AG10803 (cell line): ENCODE measurements at places on chromosomes 6 and 20.
A peak's percentile ranks its signal among the peaks of the same experiment; 100 is the strongest.

- no peak for DNase-seq
These were observed 126.0 kb upstream of the TENT5A start for GRCh38 chr6:81878479-81878878.

- peak; percentile 43 for DNase-seq
These were observed 14.9 kb upstream of the FAM210B start for GRCh38 chr20:56343861-56344381.

GRCh38 chr6:64290867-64291266 lies 655.3 kb downstream of the PHF3 start:
- no peak for DNase-seq

DNA sequence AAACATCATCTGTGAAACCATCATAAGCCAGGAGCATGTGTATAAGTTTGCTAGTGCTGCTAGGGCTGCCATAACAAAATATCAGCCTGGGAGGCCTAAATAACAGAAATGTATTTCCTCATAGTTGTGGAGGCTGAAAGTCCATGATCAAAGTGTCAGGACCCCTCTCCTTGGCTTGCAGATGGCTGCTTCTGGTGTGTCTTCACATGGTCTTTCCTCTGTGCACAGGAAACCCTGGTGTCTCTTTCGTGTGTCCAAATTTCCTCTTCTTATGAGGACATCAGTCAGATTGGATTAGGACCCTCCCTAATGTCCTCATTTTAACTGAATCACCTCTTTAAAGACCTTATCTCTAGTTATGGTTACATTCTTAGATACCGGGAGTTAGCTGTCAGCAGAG lies 6.2 kb upstream of the CITED2 start:
- no peak for DNase-seq

- DNase-seq: no peak
These were observed 327.6 kb upstream of the ARID1B start for GRCh38 chr6:156449569-156449968.

- no peak for DNase-seq
These were observed 24.8 kb upstream of the PBOV1 start for GRCh38 chr6:138242987-138243592.

DNA sequence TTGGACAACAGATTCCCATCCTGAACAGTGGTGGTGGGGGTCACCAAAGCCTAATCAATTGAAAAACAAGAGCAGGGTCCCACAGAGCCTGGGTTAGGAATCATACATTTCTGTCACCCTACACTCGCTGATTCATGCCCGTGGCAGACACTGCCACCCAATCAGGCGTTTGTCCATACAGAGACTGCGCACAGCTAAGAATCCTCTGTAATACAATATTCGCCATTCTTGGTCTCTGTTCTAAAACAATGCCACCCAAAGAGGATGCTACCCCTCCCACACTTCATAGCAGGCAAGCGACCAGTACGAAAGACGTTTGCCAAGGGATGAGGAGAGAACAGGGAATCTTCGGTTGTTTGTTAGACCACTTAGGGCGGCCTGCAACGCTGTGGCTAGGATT lies 28.1 kb upstream of the SLC22A23 start:
- no peak for DNase-seq

DNA sequence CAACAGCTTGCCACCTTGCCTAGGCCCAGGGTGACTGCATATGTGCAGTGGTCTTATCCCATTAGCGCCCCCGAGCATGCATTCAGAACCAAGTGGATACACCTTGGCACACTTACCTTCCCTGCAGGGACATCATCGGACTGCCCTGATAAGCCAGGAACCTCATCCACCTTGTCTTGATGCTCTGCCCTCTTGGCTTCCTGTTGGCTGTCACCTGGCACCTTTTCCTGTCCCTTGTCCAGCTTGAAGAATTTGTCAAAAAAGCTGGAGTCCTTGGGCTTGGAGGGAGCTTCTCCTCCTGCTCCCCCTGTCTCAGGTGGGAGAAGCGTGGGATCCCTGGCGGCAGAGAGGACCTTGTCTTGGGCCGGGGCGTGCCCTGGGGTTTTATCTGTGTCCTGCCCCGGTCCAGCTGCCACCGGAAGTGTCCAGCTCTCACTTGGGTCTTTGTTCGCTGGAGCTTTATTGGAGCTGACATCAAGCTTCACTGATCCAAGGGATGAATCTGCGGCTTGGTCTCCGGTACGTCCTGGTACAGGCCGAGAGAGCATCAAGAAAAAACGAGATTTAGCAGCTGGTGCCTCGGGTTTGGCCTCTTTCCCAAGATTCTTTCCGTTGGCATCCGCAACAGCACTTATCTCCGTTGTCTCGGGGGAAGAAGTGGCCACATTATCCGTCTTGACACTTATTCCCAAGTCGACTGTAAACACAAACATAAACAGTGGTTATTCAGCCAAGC lies 42.0 kb downstream of the BCAS1 start:
- DNase-seq: no peak

GRCh38 chr6:135329851-135330803 lies 149.0 kb downstream of the MYB start:
- DNase-seq: no peak

DNA sequence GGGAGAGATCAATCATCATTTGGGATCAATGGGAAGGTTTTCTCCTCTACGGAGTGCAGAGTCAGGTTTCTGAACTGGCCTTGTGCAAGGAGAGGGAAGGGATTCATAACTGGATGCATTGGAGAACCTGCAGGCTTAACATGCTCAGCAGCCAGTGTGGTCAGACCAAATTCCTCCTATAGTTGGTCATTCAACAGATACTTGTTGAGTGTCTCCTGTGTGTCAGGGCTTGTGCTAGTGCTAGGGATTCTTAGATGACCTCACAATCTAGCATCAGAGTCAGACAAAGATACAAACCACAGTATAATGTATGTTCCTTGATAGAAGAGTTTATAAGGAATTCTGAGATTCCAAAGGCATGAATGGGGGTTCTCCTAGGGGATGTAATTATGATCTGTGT lies 23.9 kb downstream of the RALY start:
- DNase-seq: peak; percentile 83

GRCh38 chr6:166168616-166169548 lies 1.2 kb upstream of the TBXT start:
- DNase-seq: no peak

DNA sequence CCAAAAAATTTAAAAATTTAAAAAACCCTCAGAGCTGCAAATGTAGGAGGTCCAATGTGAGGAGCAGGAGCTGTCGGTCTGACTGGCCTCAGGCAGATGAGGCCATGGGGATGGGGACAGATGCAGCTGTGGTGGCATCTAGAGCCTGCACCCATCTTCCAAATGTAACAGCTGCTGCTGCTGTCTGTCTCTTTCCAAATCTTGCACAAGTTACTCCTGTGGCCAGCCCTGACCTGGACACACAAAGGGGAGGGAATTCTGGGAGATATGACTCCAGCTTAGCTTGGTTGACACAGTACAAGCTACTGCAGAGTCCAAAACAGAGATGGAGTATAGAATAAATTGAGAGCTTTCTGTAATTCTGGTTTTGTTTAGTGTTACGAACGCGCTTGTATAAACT lies 115.2 kb downstream of the PRND start:
- peak; percentile 11 for DNase-seq

DNA sequence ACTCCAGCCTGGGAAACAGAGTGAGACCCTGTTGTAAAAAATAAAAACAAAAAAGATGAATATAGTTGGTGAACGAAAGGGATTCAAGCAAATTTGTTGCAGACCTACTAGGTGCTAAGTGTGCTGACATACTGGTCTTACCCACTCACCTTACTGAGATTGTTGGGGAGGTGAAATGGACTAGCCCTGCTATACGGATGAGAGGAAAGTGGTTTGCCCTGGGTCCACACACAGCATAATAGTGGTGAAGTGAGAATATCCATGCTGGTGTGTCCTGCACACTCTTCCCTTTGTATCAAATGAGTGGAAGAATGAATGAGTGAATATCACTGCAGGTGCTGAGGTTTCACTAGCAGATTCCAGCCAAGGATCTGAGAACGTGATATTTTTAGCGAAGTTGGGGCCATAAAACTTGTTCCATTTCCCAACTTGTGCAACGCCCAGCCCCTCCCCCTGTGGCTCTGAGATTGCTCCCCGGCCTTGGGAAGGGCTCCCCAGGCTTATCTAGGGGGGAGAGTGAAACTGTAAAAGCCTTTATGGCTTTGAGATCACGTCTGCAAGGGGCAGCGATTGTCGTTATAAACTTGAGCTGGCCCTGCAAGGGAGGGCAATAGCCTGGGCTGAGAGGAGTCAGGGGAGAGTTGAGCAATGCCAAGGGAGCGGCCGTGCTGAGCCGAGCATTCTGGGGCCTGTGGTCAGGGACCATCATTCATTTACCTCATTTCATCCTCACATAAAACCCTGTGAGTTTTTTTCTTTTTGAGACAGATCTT lies 33.2 kb upstream of the TTPAL start:
- no peak for DNase-seq

GRCh38 chr6:493840-494239 lies 102.3 kb downstream of the IRF4 start:
- DNase-seq: no peak

DNA sequence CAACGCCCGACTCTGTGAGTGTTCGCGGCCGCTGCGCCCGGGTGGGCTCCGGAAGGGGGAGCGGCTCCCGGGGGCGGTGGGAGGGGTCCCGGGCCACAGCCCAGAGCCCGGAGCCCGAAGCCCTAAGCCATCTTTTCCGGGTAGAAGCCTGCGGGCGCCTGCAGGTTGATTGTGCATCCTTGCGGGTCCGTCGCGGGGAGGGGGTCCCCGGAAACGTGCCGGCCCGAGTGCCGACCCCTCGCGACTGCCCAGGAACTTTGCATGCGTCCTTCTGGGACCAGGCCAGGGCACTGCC lies 413 bp downstream of the PTPRA start:
- DNase-seq: no peak

DNA sequence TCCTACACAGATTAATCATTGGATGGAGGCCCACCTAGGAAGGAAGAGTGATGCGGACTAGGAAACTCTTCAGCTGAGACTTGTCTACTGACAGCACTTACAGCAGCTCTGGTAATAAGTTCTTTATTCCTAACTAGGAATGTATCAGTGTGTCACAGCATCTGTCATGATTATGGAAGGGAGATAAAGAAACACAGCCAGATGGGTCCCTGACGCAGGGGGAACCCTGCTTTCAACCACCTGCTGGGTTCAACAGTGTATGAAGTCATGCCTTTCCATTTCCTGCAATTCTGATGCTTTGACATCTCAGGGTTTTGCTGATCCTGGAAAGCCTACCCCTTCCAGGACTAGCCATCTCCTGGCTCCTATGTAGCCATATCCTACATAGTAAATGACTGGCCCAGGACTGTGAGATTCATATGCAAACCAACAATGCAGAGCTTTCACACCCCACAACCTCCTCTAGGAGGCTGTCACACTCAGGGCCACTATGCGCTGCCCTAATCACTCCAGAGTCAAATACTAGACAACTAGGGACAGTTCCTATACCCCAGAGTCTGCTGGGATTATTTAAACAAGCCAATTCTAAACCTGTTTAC lies 29.0 kb upstream of the MANEA start:
- DNase-seq: no peak

GRCh38 chr6:97009781-97010492 lies 85.4 kb downstream of the KLHL32 start:
- no peak for DNase-seq

DNA sequence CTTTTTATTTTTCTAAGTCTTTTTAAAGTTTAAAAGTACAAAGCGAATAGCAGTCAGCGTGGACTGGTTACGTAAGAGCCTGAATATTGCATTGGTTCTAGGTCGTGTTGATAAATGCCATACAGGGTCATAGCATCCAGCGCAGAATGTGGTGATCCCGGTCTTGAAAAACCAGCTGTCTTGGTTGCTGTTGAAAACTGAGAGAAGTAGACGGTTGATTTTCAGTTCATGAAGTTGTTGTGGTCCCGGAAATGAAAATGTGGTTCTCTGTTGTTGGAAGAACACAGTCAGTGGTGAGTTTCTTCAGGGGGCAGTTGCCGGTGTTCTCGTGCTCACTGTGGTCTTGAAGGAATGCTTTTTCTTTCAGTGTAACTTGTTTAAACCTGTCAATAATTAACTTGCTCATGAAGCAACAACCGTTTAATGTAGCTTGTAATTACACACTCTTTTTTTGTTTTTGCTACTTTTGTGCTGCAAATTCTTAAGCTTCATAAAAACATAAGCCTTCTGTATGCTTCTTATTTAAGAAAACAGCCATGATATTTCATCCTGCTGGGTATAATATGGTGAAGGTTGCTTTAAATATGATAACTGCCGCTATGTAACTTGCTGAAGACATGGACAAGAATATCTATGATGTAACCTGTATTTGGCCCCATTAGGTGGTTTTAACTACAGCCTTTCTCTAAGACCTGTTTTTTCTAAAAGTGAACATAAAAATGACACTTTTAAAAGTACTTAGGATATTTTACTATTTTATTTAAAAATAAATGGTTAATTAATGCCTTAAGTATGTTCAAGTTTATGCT lies 64.8 kb upstream of the KIF25 start:
- DNase-seq: peak; percentile 35

- no peak for DNase-seq
These were observed 637.1 kb upstream of the CITED2 start for GRCh38 chr6:140011537-140011936.

GRCh38 chr6:170281331-170282292 lies 9.3 kb downstream of the DLL1 start:
- DNase-seq: no peak

- peak; percentile 97 for DNase-seq
These were observed 176.2 kb upstream of the PRND start for GRCh38 chr20:4545526-4545925.

GRCh38 chr20:51510169-51510568 lies 32.4 kb downstream of the NFATC2 start:
- DNase-seq: no peak

DNA sequence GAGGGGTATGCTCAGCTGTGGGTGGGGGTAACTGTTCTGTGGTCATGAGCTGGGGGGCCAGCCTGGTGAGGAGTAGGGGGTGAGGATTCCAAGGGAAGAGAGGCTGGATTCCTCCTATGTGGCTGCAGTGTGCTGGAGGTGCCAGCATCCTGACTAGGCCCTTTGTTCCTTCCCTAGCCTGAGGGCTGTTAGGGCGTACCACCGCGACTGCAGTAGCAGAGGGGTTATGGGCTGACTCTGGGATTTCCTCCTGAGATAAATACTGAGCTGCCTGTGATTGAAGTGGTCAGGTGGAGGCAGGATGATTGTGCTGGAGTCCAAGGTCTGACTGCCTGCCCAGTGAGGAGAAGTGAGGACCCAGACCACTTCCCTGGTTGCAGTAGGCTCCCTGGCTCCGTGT lies 205.3 kb downstream of the ADGRG6 start:
- no peak for DNase-seq
